ENCODE measurements at places on chromosomes 7 and 10.
A peak's percentile ranks its signal among the peaks of the same experiment; 100 is the strongest.

DNA sequence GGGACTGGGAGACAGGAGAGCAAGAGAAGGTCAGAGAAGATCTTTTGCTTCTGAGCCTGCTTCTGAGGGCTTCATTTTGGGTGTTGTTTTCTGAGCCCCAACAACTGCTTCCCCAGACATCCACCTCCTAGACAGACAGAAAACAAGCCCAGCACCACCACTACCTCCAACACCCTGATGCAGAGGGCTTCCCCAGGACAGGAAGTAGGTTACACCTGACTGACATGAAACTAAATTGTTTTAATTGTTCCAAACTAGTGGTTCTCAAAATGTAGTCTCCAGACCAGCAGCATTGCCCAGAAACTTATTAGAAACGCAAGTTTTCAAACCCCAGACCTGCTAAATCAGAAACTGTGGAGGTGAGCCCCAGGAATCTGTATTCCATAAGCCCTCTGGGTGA is 163.6 kb upstream of the KMT2E start:
- no peak for DNase-seq

- no peak for DNase-seq
Measured at GRCh38 chr10:11756766-11757315, 14.7 kb downstream of the ECHDC3 start.

DNA sequence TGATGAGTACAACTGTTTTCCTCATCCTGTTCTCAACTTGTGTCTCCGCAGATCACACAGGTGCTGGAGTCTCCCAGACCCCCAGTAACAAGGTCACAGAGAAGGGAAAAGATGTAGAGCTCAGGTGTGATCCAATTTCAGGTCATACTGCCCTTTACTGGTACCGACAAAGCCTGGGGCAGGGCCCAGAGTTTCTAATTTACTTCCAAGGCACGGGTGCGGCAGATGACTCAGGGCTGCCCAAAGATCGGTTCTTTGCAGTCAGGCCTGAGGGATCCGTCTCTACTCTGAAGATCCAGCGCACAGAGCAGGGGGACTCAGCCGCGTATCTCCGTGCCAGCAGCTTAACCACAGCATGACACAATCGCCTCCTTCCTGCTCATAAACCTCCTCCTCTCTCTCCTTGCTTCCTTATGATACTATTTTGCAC is 126.7 kb upstream of the PRSS58 start:
- peak; percentile 62 for DNase-seq

DNA sequence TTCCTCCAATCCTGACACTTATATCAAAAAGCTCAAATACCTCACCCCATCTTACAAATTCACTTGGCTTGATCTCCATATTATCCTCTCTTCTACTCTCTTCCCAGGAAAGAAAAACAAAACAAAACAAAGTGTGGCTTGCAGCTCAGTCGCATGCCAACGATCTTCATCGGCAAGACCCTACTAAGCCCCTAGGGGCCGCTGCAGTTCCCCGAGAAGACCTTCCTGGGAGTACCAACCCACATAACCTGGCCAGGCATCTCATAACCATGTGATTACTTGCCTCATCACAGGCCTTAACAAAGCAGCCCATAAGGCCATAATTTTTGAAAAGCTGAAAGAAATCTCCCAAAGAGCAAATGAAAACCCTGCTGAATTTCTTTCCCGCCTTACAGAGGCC is 103.7 kb downstream of the ZNF92 start:
- DNase-seq: no peak

- DNase-seq: no peak
Measured at GRCh38 chr10:101573885-101574753, 13.9 kb downstream of the POLL start.

DNA sequence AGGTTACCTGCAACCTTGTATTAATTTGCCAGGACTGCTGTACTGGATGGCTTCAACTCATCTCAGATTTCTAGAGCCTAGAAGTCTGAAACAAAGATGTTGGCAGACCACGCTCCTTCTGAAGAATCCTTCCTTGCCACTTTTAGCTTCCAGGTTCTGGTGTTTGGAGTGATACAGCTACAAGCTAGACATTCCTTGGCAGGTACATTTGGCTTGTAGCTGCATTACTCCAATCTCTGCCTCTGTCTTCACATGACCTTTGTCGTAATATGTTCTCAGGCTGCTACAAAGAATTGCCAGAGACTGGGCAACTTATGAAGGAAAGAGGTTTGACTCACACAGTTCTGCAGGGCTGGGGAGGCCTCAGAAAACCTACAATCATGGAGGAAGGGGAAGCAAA is 146.3 kb downstream of the GALNT17 start:
- no peak for DNase-seq

GRCh38 chr10:49230004-49230403 is 41.8 kb upstream of the TMEM273 start:
- no peak for DNase-seq

Measured in inflammatory macrophage (primary cell).